SHP77 (cell line): ENCODE measurements at places on chromosomes 2 and 18.

GRCh38 chr2:242004902-242005230, 135.3 kb downstream of the RTP5 start:
- DNase-seq = no peak

DNA sequence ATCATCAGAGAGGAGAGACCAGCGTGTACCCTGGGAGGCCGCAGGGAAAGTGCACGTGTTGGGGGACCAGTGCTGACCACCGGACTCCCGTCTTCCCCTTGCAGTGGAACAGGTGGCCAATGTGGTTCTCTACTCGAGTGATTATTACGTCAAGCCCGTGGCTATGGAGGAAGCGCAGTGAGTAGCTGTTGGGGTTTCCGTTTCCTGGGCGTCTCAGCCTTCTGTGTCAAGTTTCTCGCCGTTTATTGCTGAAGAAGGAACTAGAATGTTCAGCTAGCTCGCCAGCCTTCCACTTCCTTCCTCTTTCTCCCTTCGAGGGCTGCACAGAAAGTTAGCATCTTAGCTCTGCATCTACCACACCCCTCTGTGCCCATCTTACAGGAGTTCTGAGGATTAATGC, 22.8 kb upstream of the DGKD start:
- DNase-seq = no peak

DNA sequence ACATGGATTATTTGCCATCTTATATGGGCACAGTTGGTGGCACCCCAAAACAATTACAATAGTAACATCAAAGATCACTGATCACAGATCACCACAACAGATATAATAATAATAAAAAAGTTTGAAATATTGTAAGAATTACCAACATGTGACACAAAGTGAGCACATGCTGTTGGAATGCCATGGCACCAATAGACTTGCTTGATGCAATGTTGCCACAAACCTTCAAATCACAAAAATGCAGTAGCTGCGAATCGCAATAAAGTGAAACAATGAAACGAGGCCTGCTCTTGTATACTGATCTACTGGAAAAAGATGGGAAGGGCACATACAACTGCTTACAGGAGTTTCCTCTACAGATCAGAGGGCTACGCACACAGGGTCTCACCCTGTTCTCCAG, 32.2 kb upstream of the AMMECR1L start:
- no peak for DNase-seq

GRCh38 chr2:17416884-17417391, 101.3 kb downstream of the RAD51AP2 start:
- DNase-seq = no peak

DNA sequence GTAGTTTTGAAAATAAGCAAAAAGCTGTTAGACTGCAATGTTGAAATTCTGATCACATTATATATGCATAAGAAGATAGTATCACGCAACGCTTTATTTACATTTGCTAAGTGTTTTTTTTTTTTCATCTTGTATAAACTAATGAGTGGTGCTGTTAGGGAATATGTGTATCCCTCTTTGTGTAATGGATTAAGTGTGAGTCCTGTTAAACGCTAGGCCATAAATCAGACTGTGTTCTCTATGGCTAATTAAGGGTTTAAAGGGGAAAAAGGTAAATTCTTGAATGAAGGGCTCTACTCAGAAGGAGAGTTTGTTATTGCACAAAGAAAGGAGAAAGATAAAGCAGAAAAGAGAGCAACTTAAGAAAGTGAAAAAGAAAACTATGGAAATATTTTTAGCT, 4.8 kb upstream of the ASXL3 start:
- DNase-seq = no peak

GRCh38 chr2:48530033-48530811, at the start of gene STON1:
Gene STON1, plus strand, starts transcription at chr2:48530154. Its CDS starts 50,480 bp downstream, at chr2:48580634.
- no peak for DNase-seq

GRCh38 chr2:158042666-158043065, 59.0 kb upstream of the UPP2 start:
- no peak for DNase-seq

DNA sequence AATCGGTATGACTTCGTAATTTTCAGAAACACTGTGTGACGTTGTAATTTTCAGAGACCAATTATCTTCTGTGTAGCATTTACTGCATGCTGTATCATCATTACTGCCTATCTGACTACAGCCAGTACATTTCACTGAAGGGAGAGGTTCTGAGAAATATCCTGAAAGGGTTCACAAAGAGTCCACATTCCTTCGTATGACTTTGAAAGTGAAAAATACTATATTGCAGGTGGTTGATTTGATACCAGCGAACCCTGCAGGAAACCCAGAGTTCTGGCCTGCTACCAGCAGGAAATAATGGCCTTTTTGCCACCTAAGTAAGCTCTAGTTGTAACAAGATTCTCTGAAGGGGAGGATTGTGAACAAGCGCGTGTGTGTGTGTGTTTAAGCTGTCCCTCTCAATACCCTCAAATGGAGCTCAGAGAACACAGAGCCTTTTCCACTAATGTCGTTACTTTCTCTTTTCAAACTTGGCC, 155.5 kb downstream of the ARHGAP28 start:
- no peak for DNase-seq

DNA sequence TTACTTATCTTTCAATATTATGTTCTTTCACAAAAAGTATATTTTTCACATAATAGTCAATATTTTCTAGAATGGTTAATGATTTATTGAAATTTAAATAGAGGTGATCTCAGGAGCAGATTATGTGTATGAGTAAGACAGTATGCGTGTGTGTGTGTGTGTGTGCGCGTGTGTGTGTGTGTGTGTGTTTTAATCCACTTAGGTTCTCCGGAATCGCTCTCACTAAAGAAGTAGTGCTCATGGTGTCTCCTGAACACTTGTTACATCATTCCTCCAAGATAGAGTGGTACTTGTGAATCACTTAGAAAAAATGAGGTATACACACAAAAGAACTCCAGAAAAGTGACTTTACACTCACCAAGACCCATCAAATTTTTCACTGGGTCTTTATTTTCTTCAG, 91.0 kb upstream of the KCNH7 start:
- DNase-seq = no peak

DNA sequence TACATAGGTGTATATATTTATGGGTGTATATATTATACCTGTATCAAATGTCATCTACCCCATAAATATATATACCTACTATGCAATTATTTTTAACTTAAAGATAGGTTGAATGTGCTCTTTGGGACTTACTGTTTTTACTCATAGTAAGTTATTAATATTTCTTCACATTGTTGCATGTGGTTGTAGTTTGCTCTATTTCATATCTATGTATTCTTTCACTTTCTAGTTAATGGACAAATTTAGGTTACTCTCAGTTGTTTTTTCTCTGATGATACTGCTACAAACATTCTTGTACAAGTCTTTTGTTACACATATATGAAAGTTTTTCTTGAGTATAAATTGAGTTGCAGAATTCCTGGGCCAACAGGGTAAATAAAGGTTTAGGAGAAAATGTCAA, 601.8 kb upstream of the ID2 start:
- DNase-seq = no peak

GRCh38 chr2:196630531-196630930, 9.0 kb upstream of the CCDC150 start:
- no peak for DNase-seq

- no peak for DNase-seq
Measured at GRCh38 chr2:240518981-240519380, 38.8 kb downstream of the ANKMY1 start.

DNA sequence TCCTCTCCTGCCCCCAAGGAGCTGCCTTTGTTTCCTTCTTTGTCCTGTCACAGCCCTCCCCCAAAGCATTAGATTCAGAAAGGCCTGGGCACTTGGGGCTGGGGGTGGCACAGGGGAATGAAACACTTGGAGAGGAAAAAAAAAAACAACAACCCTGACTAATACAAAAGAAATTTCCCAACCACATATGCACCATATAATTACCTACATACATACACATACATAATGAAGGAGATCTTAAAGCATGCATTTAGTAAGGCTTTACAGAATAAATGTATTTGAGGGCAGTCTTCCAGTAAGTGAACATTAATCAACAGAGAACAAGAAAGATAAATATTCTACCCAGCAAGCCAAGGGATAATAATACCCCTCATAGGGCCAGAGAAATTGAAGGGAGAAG, 70.0 kb upstream of the PPP1CB start:
- DNase-seq = no peak

- DNase-seq = no peak
Measured at GRCh38 chr2:138500592-138501424, 762 bp upstream of the SPOPL start.

- no peak for DNase-seq
Measured at GRCh38 chr2:164213916-164214315, 407.4 kb downstream of the GRB14 start.

DNA sequence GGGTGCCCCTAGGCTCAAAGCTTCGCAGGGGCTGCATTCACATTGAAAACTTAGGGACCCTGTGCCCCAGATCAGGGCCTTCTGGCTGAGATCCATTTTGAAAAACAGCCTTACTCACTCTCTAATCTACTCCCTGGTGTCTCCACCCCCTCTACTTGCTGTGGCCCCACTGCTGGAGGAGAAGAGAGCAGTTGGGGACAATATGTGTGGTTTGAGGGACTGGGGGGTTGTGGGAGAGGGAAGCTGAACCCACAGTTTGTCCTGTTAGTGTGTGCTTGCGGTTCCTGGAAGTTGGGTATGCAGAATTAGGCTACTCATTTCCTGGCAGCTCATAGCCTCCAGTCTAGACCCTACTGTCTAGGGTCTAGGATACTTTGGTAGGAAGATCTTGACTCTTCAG, 211.4 kb downstream of the PRKCE start:
- DNase-seq = no peak

DNA sequence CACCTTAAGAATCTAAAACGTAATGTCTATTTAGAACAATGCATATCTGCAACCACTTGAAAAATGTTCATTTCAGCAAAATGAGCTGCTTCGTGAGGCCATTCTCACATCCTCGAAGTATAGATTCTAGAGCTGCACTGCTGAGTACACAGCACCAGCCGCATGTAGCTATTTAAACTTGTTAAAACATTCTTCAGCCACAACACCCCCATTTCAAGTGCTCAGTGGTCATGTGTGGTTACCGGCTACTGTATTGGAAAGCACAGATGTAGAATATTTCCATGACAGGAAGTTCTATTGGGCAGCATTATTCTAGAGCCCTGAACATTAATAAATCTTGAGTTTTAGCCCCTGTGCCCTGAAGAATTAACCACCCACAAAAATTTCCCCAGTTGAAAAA, 35.0 kb downstream of the SUMO1 start:
- DNase-seq = no peak

GRCh38 chr2:179274749-179275148, 10.1 kb upstream of the SESTD1 start:
- no peak for DNase-seq

- DNase-seq = no peak
Measured at GRCh38 chr2:134917888-134918525, 615 bp upstream of the CCNT2 start.

GRCh38 chr2:150931451-150931850, 330.2 kb downstream of the RBM43 start:
- no peak for DNase-seq

DNA sequence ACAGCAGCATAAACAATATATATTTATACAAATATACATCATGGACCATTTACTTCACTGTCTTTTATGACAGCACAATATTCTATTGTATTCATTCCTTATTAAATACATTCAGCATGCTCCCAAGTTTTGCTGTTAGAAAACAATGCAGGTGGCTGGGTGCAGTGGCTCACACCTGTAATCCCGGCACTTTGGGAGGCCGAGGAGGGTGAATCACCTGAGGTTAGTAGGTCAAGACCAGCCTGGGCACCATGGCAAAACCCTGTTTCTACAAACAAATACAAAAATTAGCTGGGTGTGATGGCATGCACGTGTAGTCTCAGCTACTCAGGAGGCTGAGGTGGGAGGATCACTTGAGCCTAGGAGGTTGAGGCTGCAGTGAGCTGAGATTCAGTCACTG, 39.0 kb downstream of the NPC1 start:
- DNase-seq = no peak

DNA sequence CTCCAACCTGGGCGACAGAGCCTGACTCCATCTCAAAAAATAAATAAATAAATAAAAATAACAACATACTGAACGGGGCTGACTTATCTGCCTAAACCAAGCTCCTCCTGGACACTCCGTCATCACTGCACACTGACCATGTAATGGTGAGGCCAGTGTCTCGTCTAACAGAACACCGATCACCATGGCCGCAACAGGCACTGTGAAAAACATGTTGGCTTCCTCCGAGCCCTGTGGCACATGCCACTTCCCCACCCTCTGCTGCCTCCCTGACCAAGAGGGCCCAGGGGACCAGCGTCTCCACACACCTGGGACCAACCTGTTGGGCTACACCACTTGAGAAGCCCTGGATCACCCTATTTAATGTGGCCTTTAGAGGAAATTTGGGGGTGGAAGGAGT, 33.9 kb downstream of the ZNF516 start:
- DNase-seq = no peak

DNA sequence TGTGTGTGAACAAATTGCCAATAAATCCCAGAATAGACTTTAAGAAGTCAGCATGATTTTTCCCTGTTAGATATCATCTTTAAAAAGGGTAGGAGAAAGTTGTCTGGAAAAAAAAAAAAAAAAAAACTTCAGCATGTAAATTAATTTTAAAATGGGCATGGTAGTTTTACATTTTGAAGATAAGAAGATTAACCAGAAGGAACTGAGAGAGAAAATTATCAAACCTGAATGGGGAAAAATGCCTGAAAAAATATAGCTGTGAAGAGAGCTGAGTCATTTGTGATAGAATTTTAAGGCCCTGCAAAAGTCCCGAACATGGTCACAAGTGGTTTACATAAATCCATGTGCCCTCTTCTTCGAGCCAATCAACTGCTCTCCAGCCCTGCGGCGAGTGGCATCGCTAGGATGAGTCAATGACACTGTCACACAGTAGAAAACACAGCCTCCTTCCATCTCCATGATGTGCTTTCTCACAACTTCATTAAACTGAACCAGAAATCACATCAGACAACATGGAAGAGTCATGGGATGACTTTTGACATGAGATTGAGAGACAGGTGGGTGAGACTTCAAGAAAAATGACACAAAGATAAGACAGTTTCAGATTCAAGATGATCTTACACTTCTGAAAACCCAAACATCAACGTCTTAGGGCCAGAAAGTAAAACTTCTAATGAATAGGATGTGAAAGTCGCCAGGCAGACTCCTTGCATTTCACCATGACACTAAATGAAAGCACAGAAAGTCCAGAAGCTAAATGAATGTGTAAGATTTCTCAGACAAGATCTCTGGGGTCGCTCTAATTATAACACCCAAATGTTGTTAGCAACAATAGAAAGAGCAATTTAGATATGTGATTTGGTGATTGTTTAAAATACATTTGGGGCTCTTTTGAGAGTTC, 273.0 kb upstream of the ID2 start:
- DNase-seq = no peak

GRCh38 chr2:97757062-97757461, 43.7 kb downstream of the ZAP70 start:
- no peak for DNase-seq

GRCh38 chr2:97910403-97911205, 85.1 kb downstream of the TMEM131 start:
- DNase-seq = no peak

DNA sequence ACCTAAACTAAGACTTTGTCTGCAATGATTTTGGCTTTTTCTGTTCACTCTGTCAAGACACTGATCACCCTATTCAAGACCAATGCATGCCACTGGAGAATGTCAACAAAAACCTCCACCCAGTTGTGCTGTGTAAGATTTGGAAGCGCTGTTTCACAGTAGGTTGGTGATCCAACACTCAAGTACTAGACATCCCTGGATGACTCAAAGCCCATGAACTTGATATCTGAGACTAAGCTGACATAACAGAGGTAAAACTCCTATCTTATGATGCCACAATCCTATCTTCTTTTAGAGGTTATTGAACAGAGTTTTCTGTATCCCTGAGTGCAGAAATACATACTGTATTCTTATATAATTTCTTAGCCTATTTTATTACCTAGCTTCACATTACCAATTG, 251.3 kb upstream of the ETAA1 start:
- DNase-seq = no peak
